ENCODE measurements at places on chromosomes 2 and 18.

- DNase-seq, result peak; percentile 3
These were observed 772.2 kb downstream of the SUCLG1 start for GRCh38 chr2:83686863-83687262.

DNA sequence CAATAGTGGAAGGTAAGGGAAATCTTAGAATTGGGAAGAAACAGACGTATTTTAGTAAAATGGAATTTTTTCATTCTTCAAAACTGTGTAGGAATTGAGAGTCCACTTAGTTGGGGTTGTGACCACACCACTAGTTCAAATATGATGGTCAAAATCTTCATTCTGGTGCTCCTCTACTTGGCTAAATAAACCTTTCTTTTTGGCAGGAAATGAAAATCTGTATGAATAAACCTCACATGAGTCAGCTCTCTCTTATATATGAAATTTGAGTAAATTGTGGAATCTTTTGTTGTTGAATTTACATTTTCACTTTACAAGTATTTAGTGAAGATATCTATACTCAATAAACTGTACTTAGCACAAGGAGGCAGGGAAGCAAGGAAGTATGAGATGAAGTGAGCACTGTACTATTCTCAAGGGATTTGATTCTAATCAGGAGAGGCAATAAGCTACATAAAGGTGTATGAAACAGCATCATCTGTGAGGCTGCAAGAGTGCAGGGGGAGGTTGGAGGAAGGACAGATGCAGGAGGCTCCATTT is 20.5 kb downstream of the IL18R1 start:
- no peak for DNase-seq

DNA sequence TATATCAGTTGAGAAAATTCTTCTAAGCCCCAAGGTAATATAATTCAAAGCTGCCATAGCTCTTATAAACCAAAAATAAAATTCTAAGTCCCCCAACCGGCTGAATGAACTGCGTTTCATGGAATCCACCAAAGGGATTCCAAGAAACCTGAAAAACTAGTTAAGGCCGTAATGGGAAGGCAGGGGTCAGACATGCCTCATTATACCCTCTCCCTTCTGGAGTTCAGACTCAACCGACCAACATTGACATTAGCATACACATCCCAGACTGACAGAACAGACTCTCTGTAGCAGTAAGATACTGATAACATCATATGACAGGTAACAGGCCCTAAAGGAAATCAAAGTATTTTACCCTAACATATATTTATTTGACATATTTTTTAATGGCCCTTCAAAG is 31.4 kb upstream of the PHLPP1 start:
- DNase-seq, result no peak

DNA sequence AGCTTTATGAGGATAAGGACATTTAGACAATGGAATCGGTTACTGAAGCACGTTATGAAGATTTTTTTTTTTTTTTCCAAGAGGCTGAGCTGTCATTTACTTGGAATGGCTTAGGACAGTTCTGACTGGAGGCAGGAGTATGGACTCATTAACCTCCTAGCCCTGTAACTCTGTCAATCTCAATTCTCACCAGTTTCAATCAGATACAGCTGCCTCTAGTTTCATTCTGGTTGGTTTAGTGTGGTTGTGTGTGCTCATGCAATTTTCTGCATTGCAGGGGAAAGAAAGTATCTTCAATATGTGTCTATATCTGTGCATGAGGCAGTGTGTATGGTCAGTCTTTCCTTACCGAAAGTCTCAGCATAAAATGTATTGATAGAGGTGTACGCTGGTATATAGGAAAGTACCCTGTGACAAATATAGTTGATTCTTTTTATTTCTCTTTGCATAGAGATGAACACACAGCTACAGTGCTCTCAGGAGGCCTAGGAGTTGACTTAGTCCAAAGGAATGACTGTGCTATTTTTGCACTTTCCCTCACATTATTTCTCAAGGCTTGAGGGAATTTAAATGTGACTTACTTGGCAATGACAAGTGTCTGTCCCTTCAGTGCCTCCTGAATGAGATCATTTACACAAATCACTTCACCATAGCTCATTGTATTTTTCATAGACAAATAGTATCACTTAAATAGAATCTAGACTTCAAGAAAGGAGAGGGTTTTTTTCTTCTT is 50.5 kb upstream of the GRB14 start:
- peak; percentile 30 for DNase-seq

- DNase-seq, result peak; percentile 23
These were observed 51.9 kb upstream of the ZBTB7C start for GRCh38 chr18:48460929-48461583.

GRCh38 chr2:152042636-152043615 is 55.9 kb downstream of the CACNB4 start:
- no peak for DNase-seq

DNA sequence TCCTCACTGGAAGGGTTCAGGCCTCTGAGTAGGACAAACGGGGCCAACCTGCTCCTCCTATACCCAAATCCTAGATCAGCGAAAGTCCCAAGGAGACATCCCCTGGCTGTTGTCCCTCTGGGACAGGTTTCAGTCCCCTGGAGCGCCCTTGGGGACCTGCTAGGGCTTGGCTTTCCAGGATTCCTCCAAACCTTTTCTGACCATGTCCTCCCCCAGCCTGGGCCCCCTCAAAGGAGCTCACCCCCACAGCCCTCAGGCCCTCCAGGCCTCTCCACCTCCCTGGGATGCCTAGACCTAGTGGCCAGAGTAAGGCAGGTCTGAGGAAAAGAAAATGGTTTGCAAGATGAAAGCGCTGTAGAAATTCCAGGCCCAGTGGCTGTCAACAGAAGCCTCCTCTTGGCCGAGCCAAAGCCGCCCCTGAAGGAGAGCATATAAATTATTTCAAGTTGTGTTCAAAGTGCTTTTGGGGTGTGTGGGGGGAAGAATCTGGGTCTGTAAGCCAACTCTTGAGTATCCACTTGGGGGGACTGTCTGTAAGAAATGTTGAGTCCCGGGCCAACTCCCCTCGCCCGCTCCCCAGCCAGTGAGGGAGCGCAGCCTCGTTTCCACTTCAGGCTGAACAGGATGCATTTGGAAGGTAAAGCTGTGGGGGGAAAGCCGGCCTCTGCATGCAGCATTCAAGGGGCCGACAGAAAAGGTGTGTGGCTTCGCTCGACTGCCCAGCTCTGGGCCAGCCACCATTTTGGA is 158.6 kb downstream of the DYSF start:
- no peak for DNase-seq

- no peak for DNase-seq
These were observed 68.9 kb upstream of the LTBP1 start for GRCh38 chr2:32877587-32878510.

- peak; percentile 7 for DNase-seq
These were observed 377.5 kb downstream of the ZNF521 start for GRCh38 chr18:24974431-24974830.

DNA sequence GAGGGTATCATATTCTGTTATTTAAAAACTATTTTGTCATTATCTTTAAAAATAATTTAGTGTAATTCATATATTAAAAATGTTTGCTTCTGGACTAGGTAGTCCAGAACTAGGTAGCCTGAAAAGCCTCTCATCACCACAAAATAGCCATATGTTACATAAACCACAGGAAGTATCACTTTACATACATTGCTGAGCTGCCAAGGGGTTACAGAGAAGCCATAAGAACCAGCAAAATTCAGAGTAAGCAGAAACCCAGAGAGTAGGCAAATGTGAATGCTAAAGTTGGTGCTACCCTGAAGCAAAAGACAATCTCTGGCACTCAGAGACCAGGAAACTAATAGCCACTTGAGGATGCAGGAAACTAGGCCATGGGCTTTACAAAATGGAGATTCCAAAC is 60.9 kb downstream of the LOXHD1 start:
- no peak for DNase-seq

- no peak for DNase-seq
These were observed 341.4 kb downstream of the PARD3B start for GRCh38 chr2:204886713-204887112.

GRCh38 chr2:213090772-213091171 is 60.6 kb downstream of the IKZF2 start:
- no peak for DNase-seq

DNA sequence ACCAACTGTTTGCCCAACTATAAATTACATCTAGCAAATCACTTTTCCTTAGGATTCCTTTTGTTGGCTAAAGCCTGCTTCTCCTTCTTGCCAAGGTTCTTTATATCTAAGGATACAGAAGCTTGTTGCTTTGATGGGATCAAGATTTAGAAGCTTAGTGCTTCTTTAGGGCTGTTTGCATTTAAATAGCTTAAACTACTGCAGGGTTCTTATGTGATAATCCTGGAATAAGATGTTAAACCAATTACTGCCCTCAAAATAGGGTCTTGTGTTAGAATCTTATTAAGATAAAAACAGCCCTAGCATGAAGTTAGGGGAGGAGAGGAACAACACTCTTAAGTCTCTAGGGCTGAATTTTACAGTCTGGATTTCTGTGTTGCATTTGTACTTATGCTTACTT is 64.2 kb downstream of the KIF5C start:
- no peak for DNase-seq

DNA sequence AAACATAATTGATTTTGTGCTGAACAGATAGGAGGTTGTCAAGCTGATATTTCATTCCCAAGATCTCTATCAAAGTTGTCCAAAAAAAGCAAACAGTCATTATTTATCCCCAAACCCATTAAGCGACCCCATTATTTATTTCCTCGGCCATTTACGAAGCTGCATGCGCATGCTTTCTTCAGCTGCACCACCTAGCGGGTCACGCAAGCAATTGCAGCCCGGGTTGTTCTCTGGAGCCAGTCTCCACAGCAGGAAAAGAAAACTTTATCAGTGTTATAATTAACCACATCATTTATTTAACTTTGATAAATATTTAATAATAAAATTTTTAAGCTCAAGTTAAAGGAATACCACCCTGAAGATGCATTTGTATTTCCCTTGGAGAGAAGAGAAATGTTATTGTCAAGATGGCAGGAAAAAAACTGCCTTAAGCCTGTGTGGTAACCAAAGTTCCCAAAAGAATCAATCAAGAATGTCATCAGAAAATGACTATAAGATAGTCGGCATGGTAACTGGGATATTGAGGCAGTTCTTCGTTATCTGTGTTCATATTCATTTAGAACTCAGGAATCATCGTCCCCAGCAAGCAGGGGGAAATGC is 304.7 kb downstream of the FBXO15 start:
- DNase-seq, result peak; percentile 83

GRCh38 chr18:57747809-57748680 is 55.1 kb downstream of the ATP8B1 start:
- no peak for DNase-seq

- no peak for DNase-seq
These were observed 46.2 kb downstream of the EMILIN2 start for GRCh38 chr18:2893056-2893455.

GRCh38 chr18:49857708-49858107 is 44.4 kb upstream of the ACAA2 start:
- no peak for DNase-seq

GRCh38 chr18:47313901-47314300 is 62.4 kb upstream of the SKOR2 start:
- DNase-seq, result no peak

GRCh38 chr2:120893811-120894584 is 158.3 kb downstream of the GLI2 start:
- no peak for DNase-seq

DNA sequence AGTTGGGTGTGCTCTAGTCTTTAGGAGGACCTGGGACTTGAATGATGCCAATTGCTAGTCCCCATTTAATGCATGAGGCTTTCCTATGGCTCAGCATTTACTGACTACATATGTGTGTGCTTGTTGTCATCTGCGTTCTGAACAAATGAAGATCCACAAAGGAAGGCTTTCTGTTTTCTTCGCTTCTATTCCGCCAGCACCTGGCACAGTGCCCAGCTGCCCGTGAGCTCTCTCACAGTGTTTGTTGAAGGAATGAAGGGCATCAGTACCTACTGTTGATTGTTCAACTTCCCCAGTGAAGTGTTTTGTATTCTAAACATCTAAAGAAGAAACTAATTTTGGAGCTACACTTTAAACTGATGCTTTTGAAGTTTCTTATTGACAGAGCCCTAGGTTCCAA is 122.4 kb upstream of the LINC00305 start:
- no peak for DNase-seq

DNA sequence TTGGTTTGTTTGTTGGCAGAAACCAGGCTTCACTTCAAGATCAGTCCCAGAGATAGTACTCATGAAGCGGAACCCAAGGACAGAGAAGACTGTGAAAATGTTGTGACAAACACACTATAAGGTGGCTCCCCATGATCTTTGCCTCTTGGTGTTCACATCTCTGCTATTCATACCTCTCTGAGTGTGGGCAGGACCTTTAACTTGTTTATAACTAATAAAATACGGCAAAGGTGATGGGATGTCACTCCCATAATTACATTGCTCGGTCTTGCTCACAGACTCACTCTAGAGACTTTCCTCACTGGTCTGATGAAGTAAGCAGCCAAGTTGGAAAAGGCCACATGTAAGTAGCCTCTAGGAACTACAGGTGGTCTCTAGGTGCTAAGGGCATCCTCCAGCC is 30.6 kb upstream of the UGP2 start:
- no peak for DNase-seq

DNA sequence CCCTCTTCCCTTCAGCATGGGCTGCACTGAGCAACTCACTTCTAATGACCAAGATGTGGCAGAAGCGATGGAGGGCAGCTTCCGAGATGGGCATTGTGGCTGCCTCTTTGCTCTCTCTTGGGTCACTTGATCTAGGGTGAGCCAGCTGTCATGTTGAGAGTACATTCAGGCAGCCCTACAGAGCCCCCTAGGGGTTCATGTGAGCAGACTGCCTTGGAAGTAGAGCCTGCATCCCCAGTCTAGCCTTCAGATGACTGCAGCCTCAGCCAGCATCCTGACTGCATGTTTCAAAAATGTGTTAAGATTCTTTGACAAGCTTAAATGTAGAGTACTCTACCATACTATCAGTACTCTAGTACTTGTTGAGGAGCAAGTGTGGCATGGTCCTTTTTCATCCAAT is 143.9 kb downstream of the NCK2 start:
- no peak for DNase-seq

GRCh38 chr2:111678651-111679050 is 205.3 kb downstream of the ANAPC1 start:
- DNase-seq, result no peak

- no peak for DNase-seq
These were observed 54.0 kb downstream of the COA5 start for GRCh38 chr2:98554116-98554861.

Measured in foreskin fibroblast (primary cell).